ENCODE measurements at places on chromosomes 2 and 18.

- no peak for DNase-seq
Observed at GRCh38 chr2:133459590-133459989, 108.7 kb downstream of the NCKAP5 start.

GRCh38 chr2:63035660-63036059 is 15.0 kb upstream of the OTX1 start:
- DNase-seq = no peak

GRCh38 chr2:68379184-68379708 is 14.2 kb downstream of the PLEK start:
- DNase-seq = no peak

- DNase-seq = no peak
Observed at GRCh38 chr2:121860033-121860757, 104.7 kb downstream of the TSN start.

GRCh38 chr2:236261452-236261851 is 2.8 kb downstream of the ASB18 start:
- DNase-seq = no peak

DNA sequence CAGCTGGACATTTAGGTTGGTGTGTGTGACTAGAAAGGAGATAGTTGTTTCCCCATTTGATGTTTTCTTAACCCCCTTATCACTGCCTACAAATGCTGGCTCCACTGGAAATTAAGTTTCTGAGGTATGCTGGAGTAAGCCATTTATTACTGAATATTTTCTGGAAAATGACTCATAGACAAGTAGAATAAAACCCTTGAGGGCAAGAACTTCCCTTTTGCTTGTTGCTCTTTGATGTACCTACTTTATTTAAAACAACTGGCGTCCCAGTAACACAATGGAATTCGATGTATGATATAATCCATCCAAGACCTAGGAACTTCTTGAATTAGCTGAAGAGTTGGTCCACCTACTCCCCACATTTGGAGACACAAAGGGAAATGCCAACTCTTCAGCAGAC is 33.3 kb upstream of the SESTD1 start:
- no peak for DNase-seq

GRCh38 chr18:29184654-29185053 is 1007.7 kb upstream of the CDH2 start:
- no peak for DNase-seq

DNA sequence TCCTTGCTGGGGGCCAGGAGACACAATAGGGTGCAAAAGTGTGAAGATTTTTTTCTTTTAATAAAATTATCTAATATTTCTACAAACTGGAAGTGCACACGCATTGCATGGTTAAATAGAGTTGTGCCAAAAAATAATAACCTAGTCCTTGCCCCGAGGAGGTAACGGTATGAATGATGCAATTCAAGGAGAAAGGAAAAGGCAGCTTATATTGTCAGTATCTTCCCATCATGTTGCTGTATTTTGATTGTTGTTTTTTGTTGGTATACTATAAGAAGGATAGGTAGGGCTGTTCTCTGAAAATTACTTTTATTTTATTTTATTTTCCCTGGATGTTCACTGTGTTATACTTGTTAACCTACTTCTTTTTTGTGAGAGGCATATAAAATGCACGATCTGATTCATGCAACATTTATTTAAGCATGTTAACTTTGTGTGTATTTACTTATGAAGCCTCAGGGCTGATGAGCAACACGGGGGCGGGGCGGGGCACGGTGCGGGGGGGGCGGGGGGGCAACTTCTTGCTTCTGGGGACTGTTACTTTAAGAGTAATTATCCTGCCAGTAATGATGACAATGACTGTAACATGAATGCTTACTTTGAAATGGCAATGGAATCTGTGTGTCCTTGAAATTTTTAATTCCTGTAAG is 118.6 kb downstream of the AQP4 start:
- DNase-seq = no peak

GRCh38 chr2:157769856-157770255 is 106.3 kb downstream of the ACVR1 start:
- no peak for DNase-seq

- no peak for DNase-seq
Observed at GRCh38 chr2:11102956-11103860, 52.1 kb upstream of the SLC66A3 start.

DNA sequence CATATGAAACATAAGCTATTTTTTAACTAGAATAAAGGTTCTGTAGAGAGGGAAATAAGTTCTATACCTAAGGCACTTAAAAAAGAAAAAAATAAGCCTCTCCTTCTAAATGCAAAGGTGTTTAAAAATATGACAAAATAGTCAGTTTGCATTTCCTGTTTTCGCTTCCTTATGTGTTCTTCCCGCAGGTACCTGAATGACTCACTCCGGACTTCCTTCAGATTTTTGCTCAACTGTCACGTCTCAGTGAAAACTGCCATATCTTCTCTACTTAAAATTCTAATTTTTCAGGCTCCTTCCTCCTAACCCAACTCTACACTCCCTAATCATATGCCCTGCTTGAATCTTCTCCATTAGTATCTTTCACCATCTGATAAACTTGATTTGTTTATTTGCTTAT is 1333.1 kb downstream of the LRP1B start:
- no peak for DNase-seq

DNA sequence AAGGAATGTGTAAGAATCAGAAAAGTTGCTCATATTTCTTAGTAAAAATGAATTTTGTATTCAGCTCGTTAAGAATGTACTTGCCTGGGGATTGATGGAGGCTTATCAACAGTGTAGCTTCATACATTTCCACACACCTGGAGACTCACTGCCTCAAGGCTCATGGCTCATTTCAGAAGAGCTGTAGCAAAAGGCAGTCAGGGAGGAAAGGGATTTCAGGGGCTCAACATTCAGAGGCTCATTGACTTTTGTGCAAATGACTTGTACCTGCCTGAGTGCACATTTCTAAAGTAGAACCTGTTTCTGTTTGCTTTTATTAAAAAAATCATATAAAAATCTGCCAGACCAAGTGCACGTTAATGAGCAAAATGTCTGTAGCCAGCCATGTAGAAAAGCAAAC is 304.4 kb downstream of the KCNS3 start:
- DNase-seq = no peak

GRCh38 chr2:99688699-99689098 is 198.9 kb upstream of the REV1 start:
- no peak for DNase-seq

GRCh38 chr2:205848601-205849000 is 166.3 kb downstream of the NRP2 start:
- DNase-seq = no peak

GRCh38 chr18:56647071-56647470 is 4.1 kb upstream of the WDR7 start:
- no peak for DNase-seq

DNA sequence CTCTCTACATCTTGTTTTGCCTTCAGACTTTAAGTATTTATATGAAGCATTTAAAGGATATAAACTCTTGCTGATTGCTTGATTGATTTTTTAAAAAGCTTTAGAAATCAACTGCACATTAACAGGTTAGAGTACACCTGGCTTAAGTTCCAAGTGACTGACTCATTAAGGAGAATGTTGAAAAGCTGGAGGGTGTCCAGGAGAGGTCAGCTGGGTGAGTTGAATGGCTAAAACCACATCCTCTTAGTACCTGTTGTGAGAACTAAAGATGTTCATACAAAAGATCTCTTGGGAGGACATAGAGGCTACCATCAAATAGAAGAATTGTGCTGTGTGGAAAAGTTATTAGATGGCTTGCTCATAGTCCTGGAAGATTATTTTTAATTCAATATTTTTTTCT is 206.8 kb downstream of the TXNL1 start:
- no peak for DNase-seq

- no peak for DNase-seq
Observed at GRCh38 chr2:71784734-71785511, 331.6 kb downstream of the DYSF start.

DNA sequence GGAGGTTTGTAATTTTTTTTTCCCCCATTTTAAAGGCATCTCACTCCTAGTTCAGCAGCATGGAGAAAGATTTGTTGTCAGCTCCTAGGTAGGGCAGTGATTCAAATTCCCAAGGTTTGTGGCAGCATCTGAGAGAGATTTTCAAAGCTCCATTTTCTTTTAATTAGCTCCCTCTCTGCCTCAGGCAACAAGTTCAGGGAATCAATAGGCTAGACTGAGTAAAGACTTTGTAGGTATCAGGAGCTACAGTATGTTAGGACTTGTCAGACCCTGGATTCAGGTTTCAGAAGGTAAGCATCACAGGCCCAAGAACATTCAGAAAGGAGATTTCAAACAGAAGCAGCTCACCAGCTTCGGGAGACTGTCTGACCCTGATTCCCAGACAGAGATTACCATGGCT is 273.3 kb upstream of the ERBB4 start:
- DNase-seq = no peak

DNA sequence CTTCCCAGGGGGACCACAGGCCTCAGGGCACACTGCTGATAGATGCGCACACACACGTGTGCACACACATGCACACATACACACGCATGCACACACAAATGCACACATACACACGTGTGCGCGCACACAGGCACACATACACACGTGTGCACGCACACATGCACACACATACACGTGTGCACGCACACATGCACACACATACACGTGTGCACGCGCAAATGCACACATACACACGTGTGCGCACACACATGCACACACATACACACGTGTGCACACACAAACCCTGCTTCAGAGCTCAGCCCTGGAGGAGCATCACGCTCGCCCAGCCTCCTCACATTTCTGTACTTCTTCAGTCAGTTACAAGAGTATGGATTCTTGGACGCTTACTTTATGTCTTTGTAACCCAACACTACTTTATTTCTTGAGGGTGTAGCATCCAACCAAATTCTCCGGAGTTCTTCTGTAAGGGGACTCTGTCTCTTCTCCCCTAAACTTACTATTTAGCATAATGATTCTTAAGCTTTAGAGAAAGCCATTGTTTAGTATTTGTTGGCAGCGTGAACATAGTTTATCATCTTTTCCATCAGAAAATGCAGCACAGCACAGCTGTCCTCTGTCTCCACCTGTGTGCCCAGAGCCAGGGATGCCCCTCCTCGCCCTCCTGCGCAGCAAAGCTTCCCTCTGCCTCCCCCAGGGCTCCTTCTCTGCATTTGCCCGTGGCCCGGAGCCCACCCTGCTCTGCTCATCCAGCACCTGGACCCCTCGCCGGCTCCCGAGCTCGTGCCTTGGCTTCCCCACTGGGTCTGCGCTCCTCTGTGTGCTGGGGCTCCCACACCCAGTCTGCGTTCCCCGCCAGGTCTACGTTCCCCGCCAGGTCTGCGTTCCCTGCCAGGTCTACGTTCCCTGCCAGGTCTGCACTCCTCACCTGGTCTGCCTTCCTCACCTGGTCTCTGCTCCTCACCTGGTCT is 74.4 kb upstream of the CTDP1 start:
- DNase-seq = no peak

DNA sequence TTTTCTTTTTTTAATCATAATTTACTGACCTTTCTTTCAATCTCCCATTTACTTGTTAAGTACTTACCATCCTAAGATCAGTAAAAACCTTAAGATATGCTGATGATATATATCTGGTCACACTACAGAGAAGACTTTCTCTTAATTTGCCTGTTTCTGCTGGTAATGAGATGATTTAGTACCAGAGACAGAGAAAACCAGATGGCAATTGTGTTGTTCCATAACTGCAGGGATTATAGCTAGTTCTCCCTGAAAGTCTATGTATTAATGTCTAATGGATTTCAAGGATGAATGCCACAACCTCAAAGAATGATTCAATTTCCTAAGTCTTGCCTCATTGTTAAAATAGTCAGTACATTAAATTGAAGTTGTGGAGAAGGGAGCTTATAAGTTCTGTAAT is 40.3 kb downstream of the SNTG2 start:
- DNase-seq = no peak

DNA sequence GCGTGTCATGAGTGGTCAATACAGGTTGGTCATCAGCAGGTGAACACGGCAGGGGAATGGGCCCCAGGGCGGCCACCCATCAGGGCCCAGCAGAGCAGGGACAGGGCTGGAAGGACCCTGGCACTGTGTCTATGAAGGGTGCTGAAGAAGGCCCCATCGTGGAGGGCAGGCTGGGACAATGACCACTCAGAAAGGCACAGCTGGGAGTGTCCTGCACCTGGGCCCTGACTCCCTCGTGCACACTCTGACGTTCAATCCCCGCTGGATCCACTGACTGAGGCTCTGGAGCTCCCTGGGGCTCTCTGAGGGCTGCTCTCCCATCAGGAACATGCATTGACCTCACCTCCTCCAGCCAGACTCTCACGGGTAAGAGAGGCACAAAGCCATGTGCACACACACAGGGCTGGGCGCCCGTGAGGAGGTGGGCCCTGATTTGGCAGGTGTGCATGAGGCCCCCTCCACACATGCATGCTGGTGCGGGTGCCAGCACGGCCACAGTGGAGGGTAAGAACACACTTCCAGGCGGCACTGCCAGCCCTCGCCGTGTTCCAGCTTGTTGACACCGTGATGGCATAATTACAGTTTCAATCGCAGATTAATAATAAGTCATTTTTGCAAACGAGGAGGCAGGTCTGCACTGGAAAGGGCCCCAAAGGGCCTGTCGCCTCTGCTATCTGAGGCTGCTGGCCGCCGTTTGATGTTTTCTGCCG is 58.5 kb downstream of the SMAD7 start:
- no peak for DNase-seq

Measured in activated T-cell treated with anti-CD3 and anti-CD28 coated beads for 48 hours (primary cell).